Naive thymus-derived CD4-positive, alpha-beta T cell (primary cell): ENCODE measurements at places on chromosomes 16 and 17. TPM values are rescaled to one million over a fixed set of nuclear protein-coding genes. Genes with fewer than 3 reads are reported as not detected.

GRCh38 chr16:72844225-72844920 is 203.6 kb downstream of the ZFHX3 start:
- H3K36me3 ChIP-seq = no peaks in the 10 kb centered on the region
- DNase-seq = no peak
- no peaks in the 10 kb centered on the region for H3K27me3 ChIP-seq

DNA sequence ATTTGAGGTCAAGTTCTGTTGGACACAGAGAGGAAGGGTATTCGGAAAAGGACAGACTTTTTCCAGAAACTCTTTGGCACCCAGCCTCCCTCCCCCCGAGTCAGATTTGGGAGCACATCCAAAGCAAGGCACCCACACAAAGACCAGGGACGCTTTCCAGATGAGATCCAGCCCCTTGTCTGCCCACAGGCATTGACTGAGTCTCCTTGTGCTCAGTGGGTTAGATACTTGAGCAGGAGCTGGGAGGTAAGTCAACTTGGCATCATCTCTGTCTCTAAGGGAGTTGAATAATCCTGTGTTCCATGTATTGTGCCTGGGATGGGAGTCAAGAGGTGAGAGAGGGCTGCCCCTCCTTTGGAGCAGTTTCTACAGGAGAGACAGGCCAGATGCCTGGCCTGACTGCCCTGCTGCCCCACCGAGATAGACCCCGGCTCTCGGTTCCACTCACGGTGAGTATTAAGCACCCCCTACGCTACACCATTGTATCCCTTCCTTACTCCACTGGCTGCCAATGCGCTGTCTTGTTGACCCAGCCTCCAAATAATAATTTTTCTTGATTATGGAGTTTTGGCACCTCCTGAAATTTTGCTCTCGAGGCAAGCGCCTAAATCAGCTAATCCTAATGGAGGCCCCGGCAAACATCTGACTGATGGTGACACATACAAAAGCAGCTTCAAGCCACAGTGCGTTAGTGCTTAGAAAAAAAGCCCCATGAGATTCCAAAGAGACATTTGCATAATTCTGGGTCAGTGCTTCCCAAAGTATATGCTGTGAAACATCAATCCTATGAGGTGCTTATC is 29.6 kb upstream of the MAP3K14 start:
- DNase-seq = no peak
- no peaks in the 10 kb centered on the region for H3K27me3 ChIP-seq
- no peak overlapping the region for H3K27ac ChIP-seq
- no peaks in the 10 kb centered on the region for H3K4me1 ChIP-seq

The CDYL2 gene
- total RNA-seq = 25.7 TPM

The CHST6 gene
- not detected in 2 replicates for total RNA-seq

DNA sequence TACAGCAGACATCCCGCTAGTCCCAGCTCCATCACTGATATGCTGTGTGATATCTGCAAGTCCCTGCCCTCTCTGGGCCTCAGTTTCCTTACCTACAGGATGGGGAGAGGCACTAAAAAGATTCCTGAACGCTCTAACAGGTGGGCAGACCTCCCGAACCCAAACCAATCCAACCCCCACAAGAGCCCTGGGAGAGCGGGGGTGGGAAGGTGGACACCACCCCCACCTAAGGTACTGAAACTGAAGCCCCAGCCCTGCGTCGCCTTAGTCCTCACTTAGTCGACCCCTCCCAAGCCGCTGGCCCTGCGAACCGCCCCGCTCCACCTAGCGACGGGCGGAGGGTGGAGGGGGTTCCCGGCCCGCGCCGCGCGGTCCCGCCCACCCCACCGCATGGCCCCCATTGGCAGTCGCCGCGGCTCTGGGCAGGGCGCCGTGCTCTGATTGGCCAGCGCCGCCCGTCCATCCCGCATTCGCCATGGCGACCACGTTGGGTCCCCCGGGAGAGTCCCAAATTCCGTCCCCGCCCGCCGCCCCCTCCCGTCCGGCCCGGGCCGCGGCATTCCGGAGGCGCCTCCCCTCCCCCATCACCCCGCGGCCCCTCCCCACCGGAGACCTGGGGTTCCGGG is 578 bp downstream of the CCDC102A start:
- no peaks in the 10 kb centered on the region for H3K27me3 ChIP-seq
